ENCODE measurements at places on chromosomes 11 and 22.
A peak's percentile ranks its signal among the peaks of the same experiment; 100 is the strongest.

GRCh38 chr11:77072851-77073327 is 6.1 kb downstream of the CAPN5 start:
- DNase-seq: no peak

GRCh38 chr22:17436981-17437412 is 67.7 kb downstream of the CECR2 start:
- DNase-seq: peak; percentile 97

DNA sequence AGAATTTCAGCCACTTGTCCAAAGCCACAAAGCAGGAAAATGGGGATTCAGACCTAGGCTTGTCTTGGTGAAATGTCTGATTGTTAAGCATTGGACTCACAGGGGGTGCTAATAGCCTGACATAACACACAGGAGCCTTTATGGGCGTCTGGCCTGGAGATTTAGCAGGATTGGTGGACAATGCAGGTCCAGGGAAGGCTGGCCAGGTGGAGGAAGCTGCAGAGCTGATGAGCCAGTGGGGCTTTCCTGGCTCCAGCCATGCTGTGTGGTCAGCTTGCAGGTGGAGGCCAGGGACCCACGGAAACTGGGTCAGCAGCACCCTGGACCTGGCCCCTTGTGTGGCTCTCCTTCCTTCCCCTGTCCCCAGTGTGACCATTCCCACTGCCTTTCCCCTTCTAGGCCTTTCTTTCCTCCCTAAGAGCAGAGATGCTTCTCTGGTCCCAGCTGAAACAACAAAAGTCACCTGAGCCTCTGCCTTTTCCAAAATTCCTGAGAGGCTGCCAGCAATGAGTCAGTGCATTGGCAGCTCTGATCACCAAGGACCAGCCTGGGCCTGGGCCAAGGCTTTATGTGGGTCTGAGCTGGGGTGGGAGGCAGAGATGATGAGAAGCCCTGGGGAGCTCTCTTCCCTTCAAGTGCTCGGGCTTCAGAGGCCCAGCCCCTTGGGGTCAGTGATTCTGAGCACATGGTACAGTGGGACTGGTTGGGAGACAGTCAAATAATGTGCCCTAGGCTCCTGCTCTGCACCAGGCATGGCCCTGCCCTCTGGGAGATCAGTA is 85.2 kb downstream of the CCDC81 start:
- DNase-seq: peak; percentile 30

GRCh38 chr11:44467413-44467812 is 98.0 kb upstream of the CD82 start:
- no peak for DNase-seq

- DNase-seq: no peak
These were observed 109.5 kb downstream of the SNX19 start for GRCh38 chr11:130806746-130807145.

- no peak for DNase-seq
These were observed 4.5 kb downstream of the FHIP1B start for GRCh38 chr11:6229911-6230310.

GRCh38 chr11:69531717-69532088 is 50.2 kb downstream of the LINC01488 start:
- DNase-seq: no peak

DNA sequence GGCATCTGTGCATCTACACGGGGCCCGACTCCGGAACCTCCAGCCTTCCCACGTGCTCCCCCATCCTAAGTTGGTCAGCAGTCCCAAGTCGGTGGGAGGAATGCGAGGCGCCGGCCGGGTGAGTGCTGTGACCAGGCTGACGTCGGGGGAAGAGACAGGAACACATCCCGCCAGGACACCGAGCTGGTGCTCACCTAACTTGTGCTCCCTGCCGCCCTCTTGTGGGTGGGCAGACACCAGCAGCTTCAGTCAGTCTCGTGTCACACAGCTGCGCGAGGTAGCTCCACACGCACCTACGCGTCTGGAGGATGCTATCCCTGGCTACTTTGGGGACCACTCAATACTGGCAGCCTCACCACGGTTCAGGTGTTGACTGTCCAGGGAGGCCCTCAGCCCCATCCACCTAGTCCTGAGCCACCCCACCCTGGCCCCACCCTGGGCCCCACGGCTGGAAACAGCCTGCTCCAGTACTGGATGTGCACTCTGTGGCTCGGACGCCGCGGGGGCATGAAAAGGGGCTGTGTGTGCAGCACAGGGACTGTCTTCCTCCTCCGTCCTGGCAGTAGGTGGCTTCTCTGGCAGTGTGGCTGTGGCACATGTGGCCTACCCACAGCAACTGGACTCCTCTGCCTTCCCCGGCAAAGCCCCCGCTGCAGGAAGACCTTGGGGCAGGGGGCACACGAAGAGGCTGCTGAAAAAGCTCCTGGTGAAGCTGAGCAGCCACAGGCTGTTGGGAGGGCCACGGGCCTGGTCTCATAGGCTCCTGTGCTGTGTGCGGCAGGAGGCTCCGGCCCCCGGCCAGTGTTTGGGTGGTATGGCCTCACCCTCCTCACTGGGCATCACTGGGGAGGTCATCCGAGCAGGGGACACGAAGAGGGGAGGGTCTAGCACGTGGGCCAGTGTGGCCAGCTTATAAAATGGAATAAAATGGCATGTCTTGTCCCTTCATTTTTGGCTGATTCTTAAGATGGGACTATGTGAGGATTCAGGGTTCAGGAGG is 11.2 kb upstream of the BID start:
- DNase-seq: no peak

GRCh38 chr11:11239959-11240358 is 113.1 kb downstream of the CSNK2A3 start:
- DNase-seq: no peak

DNA sequence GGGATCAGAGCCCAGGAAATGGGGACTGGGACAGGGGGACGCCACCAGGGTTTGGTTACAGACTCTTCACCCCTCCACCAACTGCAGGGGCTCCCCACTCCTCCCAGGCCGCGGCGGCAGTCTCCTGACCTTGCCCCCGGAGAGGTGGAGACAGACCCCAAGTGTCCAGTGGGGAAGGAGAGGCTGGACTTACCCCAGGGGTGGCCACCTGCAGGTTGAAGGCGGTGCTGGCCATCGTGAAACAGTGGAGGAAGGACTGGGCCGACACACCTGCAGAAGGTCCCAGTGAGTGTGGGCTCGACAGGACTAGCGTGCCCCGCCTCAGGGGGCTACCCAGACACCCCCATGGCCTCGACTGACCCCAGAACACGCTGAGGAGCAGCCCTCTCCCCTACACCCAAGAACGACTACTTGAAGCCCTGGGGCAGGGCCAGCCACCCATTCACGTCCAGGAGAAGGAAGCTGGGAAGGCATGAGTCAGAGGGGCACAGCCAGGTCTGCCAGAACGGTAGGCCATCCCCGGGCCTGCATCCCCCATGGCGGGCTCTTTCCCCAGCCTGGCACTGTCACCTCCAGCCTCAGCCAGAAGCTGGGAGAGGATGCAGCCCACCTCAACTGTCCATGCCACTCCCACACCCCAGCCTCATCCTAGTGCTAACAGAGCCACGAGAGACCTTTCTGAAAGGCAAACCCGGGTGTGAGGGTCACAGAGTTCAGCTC is 2.3 kb downstream of the GATD1 start:
- no peak for DNase-seq

GRCh38 chr22:50473088-50473487 is 1.7 kb downstream of the SBF1 start:
- no peak for DNase-seq

DNA sequence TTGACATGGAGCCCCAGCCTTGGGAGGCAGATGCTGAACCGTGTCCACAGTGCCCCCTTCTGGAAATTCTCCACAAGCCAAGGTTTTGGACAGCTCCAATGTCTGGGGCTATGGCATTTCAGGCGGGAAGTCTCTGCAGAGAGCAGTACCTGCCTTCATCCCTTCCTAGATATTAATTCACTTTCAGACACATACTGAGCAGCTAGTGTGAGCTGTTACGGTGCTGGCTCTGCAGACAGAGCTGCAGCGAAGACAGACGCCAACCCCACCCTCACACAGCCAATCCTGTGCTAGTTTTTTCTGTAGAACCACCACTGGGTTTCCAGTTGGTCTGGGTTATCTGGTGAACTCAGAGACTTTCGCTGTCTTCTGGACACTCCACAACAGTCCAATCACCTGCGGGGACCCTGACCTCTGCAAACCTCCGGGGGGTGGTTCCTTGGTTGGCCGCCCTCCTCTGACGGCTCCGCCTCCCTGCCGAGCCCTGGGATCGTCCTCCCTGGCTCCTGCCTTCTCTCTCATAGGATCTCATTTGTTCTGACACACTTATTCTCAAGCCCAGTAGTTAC is 9.1 kb downstream of the LMF2 start:
- DNase-seq: peak; percentile 76

GRCh38 chr11:95327273-95327948 is 96.4 kb upstream of the SESN3 start:
- no peak for DNase-seq

DNA sequence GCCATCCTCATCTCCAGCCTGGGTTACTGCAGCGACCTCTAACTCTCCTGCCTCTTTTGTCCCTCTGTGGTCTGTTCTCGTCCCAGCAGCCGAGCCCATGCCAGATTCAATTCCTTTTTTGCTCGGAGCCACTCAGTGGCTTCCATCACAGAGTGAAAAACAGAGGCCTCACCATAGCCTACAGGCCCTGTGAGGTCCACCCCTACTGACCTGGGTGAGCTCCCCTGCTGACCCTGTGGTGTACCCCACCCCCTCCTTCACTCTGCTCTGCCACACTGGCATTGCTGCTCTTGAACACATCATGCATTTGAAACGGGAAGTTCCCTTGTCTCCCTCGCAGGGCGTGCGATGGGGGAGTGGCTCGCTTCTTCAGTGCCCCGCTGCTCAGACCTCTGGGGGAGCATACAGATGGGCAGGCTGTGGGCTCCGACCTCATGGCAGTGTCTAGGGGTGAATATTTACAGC is 2.1 kb downstream of the AIP start:
- peak; percentile 43 for DNase-seq

GRCh38 chr22:39232246-39232645 is 12.5 kb downstream of the PDGFB start:
- DNase-seq: no peak

DNA sequence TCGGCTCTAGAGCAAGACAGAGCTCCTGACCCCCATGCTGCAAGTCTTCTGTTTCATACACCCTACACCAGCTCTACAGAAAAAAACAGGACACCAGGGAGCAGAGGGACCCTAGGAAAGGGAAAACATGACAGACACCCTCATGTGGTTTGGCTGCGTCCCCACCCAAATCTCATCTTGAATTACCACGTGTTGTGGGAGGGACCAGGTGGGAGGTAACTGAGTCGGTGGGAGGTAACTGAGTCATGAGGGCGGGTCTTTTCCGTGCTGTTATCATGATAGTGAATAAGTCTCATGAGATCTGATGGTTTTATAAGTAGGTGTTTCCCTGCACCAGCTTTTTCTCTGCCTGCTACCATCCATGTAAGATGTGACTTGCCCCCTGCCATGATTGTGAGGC is 6.6 kb upstream of the C22orf39 start:
- DNase-seq: no peak

DNA sequence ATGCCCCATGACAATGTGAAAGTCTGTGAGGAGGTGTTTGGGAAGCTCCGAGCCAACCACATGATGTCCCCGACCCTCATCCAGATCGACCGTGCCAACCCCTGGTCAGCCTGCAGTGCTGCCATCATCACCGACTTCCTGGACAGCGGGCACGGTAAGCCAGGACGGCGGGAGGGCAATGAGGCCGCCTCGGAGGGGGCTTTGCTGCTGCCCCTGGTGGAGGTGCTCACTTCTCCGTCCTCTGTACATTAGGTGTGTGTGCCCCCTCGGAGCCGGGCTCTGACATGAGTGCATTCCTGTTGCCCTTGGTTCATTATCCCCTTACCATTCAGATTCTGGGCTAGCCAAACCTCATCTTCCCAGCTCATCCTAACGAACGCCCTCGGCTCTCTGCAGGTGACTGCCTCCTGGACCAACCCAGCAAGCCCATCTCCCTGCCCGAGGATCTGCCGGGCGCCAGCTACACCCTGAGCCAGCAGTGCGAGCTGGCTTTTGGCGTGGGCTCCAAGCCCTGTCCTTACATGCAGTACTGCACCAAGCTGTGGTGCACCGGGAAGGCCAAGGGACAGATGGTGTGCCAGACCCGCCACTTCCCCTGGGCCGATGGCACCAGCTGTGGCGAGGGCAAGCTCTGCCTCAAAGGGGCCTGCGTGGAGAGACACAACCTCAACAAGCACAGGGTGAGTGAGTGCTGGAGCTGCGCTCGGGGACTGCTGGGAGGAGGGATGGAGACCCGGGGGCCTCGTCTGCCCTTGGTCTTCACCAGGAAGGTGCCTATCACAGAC is 13.8 kb downstream of the ADAMTS15 start:
- no peak for DNase-seq

GRCh38 chr11:16511116-16512114 is 155.1 kb upstream of the SOX6 start:
- DNase-seq: no peak

DNA sequence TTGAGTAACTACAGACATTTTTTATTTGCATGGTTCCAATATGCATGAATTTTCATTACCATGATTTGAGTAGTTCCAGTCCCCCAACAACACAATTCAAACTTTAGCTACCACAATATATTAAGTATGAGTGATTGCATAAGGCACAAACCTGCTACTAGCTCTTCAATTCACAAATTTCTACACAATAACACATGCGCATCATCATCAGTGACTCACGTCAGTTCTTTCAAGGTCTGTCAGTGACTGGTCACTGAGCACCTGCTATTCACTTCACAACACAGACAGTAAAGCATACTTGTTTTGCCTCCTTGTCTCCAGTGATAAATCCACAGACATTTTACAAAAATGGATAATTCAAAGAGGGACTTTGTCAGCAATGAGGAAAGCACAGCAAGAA is 435.1 kb upstream of the CCDC90B start:
- DNase-seq: no peak

GRCh38 chr11:13012056-13012661 is 3.0 kb downstream of the RASSF10 start:
- no peak for DNase-seq

- DNase-seq: no peak
These were observed 17.2 kb downstream of the ADAMTS8 start for GRCh38 chr11:130411223-130411622.

- no peak for DNase-seq
These were observed 68.1 kb downstream of the GRIK4 start for GRCh38 chr11:120579611-120580031.

- DNase-seq: no peak
These were observed 200.6 kb downstream of the KIRREL3 start for GRCh38 chr11:126800009-126800408.

- no peak for DNase-seq
These were observed 1398.9 kb downstream of the BRD1 start for GRCh38 chr22:48428631-48429371.

GRCh38 chr22:22395245-22395644 is 113.3 kb downstream of the ZNF280B start:
- no peak for DNase-seq

GRCh38 chr11:47152126-47152952 is 24.3 kb downstream of the ARFGAP2 start:
- DNase-seq: no peak

- DNase-seq: no peak
These were observed 182.9 kb upstream of the NCAM1 start for GRCh38 chr11:112778091-112778876.

DNA sequence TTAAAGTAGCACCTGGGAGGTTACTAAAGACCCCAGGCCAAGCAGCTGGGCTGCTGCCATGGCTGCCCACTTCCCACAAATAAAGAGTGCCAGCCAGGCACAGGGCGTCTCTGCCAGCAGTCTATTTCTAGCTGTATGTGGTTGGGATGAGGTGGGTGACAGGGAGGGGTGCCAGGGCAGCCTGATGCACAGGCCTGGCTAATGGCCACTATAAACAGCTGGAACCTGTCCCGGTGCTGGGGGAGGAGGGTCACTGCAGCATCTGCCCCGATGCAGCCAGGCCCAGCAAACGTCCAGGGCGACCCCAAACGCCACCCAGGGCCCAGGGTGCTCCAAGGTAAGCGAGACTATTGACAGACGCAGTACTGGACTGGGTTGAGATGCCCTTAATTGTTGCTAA is 37.4 kb downstream of the SCUBE1 start:
- no peak for DNase-seq
